ENCODE measurements at places on chromosomes 3 and 15.

- no peak for DNase-seq
These were observed 24.8 kb upstream of the NOX5 start for GRCh38 chr15:68989541-68990230.

- DNase-seq = no peak
These were observed 298.8 kb downstream of the MEX3B start for GRCh38 chr15:81747026-81747425.

DNA sequence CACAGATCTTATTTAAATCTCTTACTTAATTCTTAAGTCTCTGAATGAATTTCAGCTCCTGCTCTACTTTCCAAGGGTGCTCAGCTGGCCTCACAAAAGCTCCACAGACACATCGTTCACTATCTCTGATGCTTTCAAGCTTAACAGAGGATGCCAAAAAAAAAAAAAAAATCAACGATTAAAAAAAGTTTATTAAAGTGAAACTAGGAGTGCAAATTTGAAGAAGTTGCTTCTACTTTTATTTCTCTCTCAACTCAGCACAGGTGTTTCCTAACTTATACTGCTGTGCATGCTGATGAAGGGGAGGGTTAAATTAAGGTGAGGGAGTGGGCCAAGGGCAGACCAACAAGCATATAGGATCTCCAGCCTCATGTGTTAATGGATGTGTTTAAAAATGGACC, 157.2 kb downstream of the TIGIT start:
- no peak for DNase-seq

DNA sequence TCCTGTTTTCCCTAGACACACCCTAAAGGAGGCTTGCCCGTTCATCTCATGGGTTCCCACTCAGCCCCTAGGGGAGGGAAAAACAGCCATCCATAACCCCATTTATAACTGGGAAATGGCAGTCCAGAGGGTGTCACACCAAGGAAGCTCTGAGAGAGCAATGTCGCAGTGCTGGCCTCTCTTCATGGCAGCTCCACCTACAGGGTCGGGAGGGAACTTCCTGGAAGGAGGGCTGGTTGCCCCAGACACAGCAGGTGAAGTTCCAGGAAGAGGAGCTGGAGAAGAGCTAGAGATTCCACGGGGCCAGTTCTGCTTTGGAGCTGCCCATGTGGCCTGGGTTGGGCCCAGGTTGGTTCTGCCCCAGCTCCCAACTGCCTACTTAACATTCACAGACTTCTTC, 22.3 kb upstream of the LINGO1 start:
- DNase-seq = no peak

GRCh38 chr3:45596290-45596791, 1.8 kb downstream of the LIMD1 start:
- DNase-seq = no peak

DNA sequence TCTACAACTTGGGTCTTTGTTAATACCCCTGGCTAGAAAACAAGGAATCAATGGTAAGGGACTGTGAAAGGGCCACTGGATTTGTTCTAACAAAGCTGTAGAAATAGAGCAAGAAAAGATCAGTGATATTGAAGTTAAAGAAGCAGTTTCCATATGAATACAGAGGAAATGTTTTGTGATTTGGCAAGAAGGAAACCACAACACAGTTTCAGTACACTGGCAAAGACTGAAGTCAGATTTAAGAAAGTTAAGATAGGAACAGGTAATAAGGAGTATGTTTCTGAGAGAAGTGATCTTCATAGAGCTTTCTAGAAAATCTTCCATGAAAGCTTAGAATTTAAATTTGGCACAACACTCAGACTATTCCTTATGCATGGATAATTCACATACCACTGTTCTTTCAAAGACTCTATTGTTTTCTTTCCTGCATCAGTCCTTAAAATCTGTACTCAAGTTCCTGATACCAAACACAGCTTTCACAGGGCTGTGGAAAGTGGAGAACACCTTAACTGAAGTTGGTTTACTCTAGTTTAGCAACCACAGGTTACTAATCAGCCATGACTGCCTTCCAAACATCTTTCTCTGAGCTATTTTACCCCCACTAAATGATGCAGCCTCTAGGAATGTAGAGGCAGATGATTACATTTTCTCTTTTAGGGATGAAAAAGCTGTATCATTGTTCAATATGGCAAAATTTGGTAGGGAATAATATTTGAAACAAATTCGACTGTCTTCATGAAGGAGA, 32.4 kb upstream of the ALCAM start:
- no peak for DNase-seq

All from activated CD4-positive, alpha-beta T cell treated with anti-CD3 and anti-CD28 coated beads for 4 hours (primary cell).